ENCODE measurements at places on chromosomes 11 and 22.
A peak's percentile ranks its signal among the peaks of the same experiment; 100 is the strongest.

DNA sequence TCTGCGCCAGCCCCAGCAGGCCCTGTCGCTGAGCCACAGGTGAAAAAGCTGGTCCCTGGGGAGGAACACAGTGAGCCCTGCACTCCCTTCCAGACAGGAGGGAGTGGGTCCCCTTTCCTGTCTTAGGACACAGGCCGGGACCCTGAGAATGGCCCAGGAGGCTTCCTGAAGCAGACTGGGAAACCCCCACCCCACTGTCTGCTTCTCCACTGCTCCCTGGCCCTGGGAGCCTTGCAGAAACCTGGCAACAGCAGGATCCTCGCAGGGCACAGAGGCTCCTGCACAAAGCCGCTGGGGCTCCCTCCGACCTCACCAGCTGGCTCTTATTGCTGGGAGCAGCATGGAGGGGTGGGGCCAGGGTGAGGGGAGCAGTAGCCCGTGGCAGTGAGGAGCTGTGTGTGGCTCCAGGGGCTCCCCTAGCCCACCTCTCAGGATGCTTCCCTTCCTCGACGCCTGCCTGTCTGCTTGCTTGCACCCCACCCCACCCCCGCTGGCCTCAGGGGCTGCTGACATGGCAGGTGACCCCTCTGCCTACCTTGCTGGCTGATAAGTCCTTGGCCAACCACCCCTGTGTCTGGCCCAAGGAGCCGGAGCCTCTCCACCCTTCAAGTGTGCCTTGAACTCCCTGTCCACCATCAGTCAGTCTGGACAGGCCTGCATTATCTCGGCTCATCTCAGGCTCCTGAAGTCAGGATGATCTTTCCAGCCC is 72.1 kb upstream of the KCNQ1OT1 start:
- peak; percentile 31 for DNase-seq

DNA sequence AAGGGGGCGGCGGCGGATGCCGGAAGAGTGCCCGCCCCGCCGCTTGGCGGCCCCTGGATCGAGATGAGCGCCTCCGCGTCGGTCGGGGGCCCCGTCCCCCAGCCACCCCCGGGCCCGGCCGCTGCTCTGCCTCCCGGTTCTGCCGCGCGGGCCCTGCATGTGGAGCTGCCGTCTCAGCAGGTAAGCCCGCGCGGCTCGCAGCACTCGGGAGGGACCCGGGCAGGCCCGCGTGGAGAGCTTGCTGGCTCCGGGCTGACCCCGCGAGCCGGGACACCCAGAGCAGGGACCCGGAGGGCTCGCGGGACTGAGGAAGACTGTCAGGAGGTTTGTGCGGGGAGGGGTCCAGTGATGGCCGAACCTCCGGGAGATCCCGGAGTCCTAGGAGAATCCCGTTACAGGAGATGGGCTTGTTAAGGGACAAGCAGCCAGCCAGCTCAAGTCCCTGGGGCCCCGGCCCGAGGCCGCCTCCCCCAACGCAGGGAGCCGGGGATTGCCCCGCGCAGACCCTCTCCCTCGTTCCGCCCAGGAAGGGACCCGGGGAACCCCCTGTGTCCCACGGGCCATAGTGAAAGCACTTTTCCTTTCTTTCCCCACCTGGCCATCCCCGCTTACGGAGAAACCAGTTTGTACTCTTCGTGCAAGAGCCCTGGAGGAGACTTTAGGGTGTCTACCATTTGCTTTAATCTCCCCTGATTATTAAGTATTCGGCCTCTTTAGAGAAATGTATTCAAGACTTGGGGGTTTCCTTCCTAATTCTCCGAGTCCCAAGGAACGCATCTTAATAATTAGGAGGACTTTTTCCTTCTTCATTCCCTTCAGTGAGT is 547 bp downstream of the UVRAG start:
- DNase-seq = peak; percentile 50

DNA sequence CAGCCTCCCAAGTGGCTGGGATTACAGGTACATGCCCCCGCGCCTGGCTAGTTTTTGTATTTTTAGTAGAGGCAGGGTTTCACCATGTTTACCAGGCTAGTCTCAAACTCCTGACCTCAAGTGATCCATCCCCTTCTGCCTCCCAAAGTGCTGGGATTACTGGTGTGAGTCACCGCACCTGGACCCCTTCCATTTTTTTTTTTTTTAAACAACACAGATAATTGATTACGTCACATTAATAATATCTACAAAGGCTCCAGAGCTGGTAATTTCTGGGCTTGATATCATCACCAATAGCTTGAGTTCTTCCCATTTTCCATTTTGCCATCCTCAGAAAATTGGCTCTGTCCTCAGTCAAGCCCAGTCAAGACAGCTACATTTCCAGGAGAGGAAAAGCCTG is 7.2 kb downstream of the TTLL1 start:
- no peak for DNase-seq

DNA sequence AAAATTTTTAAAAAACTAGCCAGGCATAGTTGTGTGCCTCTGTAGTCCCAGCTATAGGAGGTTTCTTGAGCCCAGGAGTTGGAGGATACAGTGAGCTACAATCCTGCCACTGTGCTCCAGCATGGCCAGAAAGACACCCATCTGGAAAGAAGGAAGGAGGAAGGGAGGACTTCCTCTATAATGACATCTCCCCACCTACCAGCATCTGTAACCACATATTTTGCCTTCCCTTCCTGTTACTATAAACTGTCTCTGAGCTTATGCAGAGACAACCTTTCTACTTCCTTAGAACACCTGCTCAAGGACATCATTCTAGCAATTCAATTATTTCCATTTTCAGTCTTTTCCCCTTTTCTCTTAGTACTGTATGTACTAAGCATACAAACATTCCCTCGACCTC is 2.2 kb upstream of the NUP160 start:
- no peak for DNase-seq

GRCh38 chr11:117484156-117484555 is 156.5 kb downstream of the CEP164 start:
- no peak for DNase-seq

DNA sequence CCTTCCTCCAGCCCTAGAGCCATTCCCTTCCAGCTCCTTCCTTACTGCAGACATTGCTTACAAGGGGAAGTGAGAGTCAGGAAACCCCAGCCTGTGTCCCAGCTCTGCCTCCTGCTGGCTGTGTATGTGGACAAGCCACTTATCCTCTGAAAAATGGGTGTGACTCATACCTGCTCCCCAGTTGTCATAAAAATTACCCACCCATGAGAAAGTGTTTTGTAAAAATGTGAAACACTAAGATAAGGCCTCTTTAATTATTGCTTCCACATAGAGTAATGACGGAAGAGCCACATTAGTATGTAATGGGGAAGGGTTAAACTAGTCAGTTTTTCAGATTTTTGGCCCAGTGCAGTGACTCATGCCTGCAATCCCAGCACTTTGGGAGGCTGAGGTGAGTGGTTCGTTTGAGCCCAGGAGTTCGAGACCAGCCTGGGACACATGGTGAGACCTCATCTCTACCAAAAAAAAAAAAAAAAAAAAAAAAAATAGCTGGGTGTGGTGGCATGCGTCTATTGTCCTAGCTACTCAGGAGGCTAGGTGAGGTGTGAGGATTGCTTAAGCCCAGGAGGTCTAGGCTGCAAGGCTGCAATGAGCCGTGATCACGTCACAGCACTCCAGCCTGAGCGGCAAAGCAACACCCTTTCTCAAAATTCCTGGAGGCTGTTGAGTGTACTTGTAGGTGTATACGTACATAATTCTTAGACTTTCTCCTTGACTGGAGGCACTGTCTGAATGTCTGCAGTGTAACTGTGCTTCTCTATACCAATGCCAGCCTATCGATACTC is 84.9 kb downstream of the CTTN start:
- no peak for DNase-seq

DNA sequence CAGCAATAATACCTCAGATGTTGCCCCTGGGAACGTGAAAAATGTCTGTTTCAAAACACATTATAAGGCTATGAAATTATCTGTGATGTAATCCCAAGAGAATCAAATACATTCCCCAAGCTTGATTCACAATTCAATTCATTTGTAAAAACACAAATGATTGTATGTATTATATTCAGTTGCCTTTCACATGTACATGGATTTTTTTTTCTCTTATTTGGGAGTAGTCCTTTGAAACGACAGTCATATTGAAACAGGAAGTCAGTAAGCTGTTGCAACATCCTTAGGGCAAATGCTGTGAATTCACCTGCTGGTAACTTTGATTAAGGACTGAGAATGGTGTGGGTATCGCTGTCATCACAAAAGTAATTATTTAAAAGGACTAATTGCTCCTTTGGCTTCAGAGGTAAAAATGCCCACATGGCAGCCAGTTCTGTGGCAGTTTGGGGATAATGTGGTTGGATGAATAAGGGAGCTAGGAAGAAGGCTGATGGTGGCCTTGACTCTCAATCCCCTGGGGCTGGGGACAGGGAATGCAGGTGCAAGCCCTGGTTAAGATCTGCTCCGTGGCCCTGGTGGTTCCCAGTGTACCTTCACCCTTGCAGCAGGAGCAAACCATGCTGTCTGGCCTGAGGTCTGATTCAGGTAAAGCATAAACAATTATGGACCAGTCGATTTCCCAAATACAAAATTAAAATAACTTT is 13.2 kb downstream of the EHF start:
- no peak for DNase-seq

DNA sequence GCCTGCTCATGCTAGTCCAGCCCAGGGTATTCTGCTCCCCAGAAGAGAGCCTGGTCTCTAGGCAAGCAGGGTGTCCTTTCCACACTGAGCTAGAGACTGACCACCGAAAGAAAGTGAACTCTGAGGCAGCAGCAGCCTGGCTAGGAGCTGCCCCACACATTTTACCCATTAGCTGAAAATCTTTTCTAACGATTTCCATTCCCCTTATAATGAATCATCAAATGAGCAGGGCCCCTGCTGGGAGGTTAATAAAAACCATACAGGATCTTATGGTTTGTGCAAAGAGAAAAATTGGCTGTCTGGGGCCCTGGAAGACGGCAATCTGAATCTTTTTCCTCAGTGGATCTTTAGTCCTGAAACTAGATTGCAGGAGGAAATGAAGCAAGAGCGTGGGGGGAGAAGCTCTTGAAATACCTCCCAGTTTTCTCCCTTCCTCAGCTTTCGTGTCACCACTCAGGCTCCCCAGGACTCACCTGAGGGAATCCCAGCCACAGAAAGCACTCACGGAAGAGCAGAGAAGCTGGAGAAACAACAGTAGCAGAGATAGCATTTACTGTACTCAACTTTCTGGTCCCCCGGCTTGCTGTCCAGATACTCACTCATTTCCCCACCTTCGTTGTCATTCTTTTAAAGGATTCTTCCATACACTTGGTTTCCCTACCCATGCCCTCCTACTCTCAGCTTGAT is 74.7 kb upstream of the CD44 start:
- no peak for DNase-seq

GRCh38 chr11:42913731-42914130 is 398.1 kb upstream of the API5 start:
- DNase-seq = no peak

DNA sequence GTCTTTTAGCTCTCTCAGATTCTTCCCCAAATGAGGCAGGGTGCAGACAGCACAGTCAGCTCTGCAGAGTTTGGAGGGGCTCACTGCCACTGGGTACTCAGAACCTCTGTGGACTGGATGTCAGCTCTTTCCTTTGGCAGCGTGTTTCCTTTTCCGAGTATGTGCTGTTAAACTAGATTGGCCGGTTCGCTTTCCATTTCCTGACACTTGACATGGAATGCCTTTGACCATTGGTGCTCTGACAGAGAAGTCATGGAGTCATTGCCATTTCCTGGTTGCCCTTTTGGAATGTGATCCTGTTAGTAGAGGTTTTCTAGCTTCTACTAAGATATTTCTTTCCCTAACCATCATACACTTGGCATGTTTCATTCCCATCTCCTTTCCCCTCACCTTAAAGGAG is 86.7 kb downstream of the SWAP70 start:
- no peak for DNase-seq

DNA sequence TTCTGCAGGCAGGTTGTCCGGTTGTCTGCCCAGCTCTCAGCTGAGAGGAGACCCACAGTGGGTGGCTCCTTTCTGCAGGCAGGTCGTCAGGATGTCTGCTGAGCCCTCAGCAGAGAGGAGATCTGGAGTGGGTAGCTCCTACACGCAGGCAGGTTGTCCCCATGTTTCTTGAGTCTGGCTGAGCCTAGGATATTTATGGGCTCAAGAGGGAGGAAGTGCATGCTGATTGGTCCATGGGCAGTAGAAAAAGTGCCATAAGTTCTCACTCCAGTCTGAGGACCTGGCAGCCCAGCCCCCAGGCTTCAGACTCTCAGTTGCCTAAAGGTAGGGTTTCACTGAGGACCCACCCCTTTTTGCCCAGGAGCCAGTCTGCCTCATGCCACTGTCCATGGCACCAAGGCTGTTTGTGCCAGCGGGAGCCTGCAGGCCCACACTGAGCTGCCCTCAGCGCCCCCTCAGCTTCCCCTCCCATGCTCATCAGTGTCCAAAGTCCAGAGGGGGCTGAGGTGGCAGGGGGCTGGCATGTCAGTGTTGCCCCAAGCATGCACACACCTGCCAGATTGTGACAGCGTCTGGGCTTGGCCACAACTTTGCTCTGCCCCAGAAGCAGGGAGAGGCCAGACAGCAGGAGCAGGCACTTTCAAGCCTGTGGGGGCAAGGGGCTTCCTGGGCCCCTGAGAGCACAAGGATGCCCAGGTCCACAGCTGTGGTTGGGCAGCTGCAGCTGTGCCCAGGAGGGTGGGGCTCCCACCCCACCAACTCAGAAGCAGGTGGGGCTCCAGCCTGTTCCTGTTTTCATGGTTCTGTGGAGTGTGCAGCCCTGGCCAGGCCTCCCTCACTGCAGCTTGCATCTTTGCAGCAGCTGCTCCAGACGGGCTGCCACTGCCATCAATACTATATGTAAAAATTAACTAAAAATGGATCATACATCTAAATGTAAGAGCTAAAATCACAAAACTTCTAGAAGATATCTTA is 3.8 kb upstream of the RNF141 start:
- DNase-seq = no peak

GRCh38 chr11:84686716-84687115 is 940.4 kb downstream of the DLG2 start:
- no peak for DNase-seq

- DNase-seq = no peak
Observed at GRCh38 chr11:488992-489391, 18.1 kb downstream of the RNH1 start.

GRCh38 chr11:17752144-17752543 is 17.6 kb downstream of the KCNC1 start:
- DNase-seq = no peak

DNA sequence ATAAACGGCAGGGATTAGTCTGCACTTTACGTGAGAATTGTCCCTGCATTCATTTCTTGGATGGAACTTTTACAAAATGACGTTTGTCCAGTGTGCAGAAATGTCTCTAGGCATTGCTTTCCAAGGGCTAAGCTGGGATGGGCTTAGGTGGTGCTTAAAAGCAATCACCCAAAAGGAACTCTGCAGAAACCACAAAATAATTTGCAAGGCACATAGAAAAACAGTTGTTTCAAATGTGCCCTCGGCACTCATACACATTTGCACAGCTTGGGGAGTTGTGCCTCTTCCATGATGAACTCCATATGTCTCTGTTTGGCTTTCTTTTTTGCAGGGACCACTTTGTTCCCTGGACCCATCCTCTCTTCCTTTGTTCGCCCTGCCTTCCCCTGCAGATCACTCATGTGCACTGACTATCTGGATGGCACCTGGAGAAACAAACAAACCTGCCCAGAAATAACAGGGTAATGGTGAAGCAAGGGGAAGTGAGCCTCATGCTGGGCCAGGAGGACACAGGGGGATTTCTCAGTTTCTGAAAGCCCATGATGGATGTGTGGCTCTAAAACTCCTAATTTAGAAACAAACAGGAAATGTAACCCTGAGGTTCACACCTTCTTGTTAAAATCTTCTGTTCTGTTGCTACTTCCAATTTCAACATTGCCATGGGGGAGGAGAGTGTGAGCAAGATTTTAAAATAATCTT is 150.2 kb downstream of the SNX19 start:
- DNase-seq = no peak

- no peak for DNase-seq
Observed at GRCh38 chr11:68504432-68505066, 44.0 kb downstream of the PPP6R3 start.

- DNase-seq = no peak
Observed at GRCh38 chr22:48874956-48875355, 952.7 kb downstream of the BRD1 start.
